ENCODE measurements at places on chromosomes 3 and 15.

DNA sequence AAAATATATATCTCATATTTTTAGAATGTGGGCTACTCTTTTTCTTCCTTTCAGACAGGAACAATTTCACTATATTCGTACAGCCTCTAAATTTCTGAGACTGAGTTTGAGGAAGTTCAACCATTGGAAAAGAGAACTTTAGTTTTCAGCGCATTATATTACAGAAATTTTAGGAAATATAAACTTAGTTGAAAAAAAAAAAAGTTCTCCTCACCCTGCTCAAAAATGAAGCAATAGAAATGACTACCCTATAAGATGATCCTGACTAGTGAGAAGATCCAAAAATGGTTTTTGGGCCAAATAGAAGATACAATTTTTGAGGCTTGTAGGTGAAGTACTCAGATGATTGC lies 139.6 kb downstream of the MCTP2 start:
- no peak for DNase-seq

DNA sequence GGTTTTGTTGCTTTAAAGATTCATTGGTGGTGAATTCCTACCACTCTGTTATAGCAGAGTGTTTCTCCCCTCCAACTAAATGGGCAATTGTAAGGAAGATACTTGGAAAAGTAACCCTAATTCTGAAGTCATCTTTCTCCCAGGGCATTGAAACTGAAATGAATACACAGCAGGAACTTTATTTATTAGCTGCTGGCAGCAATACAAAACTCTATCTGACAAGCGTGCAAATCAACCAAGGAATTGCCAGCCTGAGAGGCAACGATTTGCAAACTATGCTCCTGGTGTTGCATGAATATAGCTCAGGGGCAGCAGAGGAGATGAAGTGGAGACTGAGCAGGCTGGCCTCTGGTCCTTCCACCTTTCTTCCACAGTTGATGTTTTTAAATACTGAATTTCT lies 48.9 kb downstream of the CD200R1 start:
- DNase-seq: no peak

DNA sequence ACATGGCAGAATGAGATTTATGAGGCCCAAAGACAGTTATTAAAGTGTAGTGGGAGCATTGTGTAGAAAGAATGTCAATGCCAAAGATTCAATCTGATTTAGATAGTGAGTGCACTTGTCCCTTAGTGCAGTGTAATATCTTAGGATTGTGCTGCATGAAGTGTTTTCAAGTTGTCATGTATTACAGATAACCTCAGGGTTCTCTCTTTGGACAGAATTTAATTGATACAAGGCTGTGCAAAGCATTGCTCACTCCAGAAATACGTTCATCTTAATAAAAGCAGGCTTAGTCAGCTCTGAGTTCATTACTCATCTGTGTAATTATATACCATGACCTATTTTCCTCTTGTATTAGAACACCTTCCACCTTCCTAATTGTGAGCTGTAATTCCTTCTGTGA lies 16.0 kb upstream of the GPR171 start:
- DNase-seq: peak; percentile 90

- no peak for DNase-seq
These were observed 135.5 kb downstream of the CNTN6 start for GRCh38 chr3:1228289-1228688.

GRCh38 chr15:60065951-60066350 lies 61.8 kb downstream of the FOXB1 start:
- DNase-seq: no peak

DNA sequence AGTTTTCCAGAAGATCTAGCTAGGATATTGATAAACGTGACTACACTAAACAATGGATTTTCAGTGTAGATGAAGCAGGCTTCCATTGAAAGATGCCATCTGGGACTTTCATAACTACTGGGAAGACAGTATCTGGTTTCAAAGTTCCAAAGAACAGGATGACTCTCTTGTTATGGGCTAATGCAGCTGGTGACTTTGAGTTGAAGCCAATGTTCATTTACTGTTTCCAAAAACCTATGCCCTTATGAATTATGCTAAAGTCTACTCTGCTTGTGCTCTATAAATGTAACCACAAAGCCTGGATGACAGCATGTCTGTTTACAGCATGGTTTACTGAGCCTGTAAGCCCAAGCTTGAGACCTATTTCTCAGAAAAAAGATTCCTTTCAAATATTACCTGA lies 245.4 kb downstream of the GBE1 start:
- DNase-seq: no peak

- no peak for DNase-seq
These were observed 27.3 kb upstream of the PRTG start for GRCh38 chr15:55770261-55770660.

DNA sequence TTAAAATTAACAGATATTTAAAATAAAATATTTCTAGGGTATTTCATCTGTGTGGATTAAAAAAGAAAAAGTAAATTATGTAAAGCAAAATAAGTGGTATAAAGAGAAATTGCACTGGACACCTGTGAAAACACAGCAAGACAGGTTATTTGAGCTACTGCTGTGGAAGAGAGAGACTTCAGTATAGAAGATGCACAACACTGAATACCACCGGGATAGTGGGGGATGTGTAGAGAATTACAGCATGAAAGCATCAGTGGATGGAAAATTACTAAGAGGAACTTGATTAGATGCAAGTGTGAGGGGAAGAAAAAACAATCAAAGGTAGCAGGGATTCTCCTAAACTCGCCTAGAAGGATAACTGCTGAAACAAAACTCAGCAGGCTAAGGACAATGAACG lies 1242.5 kb upstream of the GBE1 start:
- DNase-seq: no peak

DNA sequence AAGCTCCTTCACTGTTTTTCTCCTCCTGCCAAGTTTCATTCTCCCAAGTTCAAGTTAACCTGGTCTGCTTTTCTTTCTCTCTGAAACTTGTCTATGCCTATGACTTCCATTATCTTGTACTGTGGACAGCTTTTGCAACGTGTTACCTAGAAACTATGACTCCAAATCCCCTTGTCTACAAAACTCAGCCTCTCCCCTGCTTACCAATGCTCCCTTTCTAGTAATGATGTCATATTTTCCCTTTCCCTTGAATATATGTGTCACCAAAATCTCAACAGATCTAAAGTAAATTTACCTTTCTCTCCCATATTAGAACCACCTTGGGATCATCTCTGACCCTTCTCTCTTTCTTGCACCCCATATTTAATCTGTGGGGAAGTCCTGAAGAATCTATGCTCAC lies 10.5 kb upstream of the ABHD2 start:
- DNase-seq: peak; percentile 11

DNA sequence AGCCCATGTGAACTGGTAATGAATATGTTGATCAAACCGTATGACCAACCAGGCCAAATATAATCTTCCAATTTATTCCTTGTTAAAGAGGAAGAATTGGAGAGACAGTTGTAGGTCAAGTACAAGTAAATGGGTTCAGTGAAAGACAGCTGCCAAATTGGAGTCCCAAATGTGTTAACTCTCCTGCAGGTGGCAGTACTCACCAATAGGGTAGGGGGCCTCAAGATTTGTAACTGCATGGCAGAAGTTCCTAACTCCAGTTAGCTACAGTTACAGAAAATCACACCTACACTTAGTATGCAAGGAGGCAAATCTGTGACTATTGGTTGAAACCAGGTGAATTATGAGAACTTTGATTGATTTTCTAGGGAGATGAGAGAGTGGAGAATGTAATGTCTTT lies 278.0 kb downstream of the ZBBX start:
- no peak for DNase-seq

DNA sequence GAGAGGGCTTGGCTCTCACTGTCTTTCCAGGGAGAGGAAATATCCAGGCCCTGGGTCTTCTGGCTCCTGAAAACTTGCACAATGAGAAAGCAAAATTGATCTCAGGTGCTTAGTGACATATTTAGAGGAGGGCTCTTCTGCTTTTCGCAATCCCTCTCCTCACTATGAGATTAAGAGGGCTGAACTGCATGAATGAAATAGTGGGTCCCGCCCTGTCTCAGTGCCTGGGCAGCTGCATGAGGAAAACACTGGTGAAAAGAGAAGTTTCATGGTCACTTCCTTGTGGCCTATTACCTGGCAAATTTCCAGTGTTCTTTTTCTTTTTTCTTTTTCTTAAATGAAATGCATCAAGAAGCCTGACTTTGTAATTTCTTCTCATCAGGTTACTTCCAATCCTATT lies 73.5 kb downstream of the TRAK1 start:
- no peak for DNase-seq

- DNase-seq: no peak
These were observed 24.2 kb upstream of the SKOR1 start for GRCh38 chr15:67801142-67801541.

DNA sequence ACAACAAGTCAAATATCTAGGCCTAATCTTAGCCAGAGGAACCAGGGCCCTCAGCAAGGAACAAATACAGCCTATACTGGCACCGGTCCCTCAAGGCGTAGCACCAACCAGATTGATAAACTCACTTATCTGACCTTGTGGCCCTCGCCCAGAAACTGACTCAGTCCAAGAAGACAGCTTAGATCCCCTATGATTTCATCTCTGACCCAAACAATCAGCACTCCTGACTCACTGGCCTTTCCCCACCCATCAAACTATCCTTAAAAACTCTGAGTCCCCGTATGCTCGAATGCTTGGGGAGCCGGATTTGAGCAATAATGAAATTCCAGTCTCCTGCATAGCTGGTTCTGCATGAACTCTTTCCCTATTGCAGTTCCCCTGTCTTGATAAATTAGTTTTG lies 1.6 kb upstream of the SORD start:
- peak; percentile 78 for DNase-seq

DNA sequence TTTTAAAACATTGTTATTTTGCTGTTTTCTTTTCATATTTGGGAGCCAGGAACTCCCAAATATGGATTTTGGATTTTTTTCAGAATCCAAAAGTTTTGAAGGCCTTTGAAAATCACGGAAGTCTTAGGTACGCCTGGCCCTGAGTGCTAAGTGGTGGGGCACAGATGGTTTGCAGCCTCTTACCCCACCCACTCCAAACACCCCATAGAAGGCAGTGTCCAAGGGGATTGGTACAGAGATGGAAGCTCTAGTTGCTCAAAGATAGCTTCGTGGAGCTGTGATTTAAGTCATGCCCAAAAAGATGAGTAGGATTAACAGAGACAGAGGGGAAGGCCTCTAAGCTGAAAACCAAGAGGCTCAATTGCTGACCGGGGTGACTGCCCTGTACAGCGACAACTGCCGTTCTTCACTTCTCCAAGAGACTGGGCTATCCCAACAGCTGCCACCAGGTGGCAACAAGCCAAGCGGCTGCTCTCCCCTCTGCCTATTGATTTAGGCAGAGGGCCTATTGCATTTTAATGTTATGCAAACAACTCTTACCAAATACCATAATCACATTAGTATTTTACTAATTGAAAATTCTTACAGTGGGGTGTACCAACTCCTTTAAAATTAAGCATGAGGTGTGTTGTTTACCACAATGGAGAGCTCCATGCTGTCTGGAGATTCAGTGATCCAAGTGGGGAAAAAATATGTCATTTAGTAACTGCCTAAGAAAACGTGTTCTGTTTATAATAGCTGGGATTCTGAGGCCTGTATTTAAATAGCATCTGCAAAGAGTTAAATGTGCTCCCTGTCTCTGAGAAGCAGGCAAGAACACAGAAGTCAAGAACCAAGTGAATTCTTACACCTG lies 64.0 kb upstream of the C15orf61 start:
- peak; percentile 75 for DNase-seq

GRCh38 chr15:85878828-85879225 lies 84.1 kb upstream of the KLHL25 start:
- DNase-seq: peak; percentile 17

- DNase-seq: no peak
These were observed 14.3 kb downstream of the TPM1 start for GRCh38 chr15:63056829-63057228.

Measured in epithelial cell of esophagus (primary cell).